ENCODE measurements at places on chromosomes 5 and 9.

GRCh38 chr9:131773911-131774379 is 34.1 kb upstream of the RAPGEF1 start:
- peak; percentile 23 for DNase-seq

DNA sequence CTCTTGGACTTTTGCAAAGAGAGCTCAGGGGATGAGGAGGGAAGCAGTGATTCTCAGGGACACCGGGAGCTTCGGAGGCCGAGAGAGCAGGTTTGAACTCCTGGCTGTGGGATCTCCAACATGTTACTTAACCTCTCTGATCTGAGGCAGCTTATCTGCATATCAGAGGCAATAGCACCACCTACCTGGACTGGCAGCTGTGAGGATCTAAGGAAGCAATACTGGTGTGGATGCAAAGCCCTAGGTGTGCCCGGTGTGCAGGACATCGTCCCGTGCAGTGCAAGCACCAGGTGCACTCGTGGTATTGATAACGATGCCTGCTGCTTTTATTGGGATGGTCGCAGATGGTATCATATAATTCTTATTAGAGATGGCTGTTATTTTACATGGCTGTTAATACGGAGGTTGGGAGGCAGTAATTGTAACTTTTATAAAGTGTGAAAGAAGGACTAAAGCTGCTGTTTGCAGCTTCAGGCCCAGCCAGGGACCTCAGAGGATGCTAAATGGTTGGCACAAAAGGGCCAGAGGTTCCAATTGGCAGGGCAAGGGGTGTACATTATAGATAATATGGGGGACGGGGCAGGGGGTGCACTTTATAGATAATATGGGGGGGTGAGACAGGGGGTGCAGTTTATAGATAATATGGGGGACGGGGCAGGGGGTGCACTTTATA is 14.9 kb downstream of the COL5A1 start:
- DNase-seq: no peak

DNA sequence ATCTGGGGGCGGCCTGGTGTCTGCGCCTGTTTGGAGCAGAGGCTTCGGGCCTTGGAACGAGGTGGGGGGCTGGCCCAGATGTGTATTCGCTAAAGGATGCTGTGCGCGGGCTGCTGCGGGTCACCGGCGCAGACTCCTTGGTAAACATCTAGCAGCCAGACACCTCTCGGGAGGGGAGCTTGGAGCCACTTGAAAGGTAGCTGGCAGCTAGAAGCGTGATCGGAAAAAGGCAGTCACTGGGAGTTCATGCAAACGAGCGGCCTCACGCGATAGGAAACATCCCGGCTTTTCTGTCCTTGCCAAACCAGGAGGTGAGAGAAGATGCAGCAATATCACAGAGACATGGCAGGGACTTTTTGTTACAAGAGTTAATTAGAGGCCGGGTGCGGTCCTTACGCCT is 8.1 kb downstream of the LAMC3 start:
- no peak for DNase-seq

- DNase-seq: no peak
Measured at GRCh38 chr5:76546497-76547102, 76.6 kb downstream of the F2RL2 start.

GRCh38 chr5:88666761-88667495 is 216.1 kb downstream of the MEF2C start:
- DNase-seq: no peak

- DNase-seq: no peak
Measured at GRCh38 chr5:150625164-150625535, 15.3 kb upstream of the SYNPO start.

DNA sequence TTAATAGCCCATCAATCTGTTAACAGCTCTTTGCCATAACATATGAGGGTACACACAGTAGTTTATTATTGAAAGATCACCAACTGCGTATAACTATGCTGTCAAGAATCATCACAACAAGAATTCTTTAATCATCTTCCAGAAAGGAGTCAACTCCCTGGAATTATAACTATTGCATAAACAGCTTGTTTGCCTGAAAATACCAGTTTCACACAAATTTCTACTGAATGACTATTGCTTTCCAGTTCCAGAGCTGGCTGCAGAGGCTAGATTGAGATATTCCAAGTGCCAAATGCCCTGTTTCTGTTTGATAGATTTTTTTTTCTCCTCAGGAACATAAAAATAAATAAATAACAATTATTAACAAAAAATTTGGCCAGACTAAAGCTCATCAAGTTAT is 444.7 kb downstream of the TLE1 start:
- DNase-seq: no peak

DNA sequence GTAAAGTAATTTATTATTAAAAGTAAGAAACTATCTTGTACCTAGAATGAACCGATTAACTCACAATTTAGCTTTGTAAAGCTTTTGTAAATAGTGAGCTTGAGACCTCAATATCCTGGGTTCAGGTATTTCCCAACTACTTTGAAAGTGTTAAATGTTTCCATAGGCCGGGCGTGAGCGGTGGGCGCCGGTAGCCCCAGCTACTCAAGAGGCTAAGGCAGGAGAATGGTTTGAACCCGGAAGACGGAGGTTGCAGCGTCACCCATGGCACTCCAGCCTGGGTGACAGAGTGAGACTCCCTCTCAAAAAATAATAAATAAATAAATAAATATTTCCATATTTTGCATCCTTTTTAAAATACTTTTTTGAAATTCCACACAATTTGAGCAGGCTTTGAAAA is 1.5 kb upstream of the ANKH start:
- no peak for DNase-seq

GRCh38 chr5:32489791-32490562 is 45.4 kb upstream of the ZFR start:
- DNase-seq: peak; percentile 75

GRCh38 chr9:5920860-5921328 is 30.2 kb downstream of the MLANA start:
- DNase-seq: no peak

DNA sequence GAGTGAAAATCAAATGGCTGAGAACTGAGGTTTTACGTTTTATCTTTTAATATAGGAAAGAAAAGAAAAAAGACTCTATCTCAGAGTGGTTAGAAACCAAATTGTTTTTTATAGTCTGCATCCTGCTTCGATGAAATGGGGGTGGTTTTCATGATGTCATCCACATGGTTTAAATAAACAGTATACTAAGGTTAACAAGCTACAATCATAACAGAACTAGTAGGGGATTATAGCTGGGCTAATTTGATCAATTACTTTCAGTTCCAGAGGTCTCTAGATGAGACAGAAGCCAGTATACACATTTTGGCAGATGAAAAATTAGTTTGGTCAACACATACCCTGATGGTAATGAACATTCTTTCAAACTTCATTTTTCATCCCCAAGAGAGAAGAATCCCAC is 106.3 kb upstream of the SNX2 start:
- DNase-seq: no peak

DNA sequence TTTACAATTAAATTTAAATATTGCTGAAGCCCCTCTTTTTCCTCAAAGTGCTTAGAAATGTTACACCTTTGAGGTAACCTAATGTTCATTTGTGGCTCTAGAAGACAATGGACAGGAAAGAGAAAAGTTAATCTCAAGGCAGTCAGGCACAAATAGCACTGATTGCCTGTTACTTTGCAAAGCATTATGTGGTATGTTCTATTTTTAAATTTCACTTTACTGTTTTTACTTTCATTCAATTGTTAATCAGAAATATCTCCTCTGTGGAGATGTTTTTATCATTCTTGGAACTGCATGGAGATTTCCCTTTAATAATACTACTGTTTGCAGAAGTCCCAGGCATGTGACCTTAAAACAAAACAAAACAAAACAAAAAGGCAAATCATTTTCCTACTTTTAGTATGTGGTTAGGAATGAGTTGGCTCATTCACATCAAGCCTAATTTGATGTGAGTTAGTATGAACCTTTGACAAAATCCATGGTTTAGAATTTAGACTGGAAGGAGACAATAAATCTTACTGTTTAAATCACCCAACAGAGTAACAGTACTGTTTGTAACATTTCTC is 67.5 kb downstream of the CWC27 start:
- DNase-seq: no peak

GRCh38 chr9:70601000-70601951 is 186.8 kb upstream of the KLF9 start:
- peak; percentile 86 for DNase-seq

DNA sequence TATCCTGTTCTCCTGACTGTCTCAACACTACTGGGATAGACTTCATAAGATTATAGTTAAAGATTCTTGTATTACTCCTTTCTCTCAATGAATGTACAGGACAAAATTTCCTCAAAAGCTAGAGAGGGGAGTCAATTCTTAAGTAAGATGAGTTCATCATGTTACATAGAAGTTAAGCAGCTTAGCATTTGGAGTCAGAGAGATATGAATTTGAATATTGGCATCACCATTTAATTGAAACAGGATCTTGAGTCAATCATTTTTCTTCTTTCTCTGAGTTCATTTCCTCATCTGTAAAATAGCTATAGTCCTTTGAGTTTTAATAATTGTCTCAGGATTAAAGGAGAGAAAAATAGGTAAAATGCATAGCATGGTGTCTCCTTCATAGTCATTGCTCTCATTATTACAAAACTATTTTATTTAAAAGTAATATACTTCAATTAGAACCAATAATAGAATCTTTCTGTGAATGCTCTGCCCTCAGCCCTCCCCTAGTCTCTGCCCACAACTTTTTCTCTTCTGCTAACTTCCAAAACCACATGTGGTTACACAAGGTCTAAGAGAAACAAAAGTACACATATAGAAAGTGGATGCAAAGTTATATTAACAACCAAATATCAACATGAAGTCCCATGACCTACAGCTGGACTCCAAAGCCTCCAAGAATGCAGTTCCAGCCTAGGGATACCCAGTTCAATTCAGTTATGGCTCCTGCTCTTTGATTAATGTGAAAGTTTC is 265.6 kb downstream of the TLE1 start:
- no peak for DNase-seq

DNA sequence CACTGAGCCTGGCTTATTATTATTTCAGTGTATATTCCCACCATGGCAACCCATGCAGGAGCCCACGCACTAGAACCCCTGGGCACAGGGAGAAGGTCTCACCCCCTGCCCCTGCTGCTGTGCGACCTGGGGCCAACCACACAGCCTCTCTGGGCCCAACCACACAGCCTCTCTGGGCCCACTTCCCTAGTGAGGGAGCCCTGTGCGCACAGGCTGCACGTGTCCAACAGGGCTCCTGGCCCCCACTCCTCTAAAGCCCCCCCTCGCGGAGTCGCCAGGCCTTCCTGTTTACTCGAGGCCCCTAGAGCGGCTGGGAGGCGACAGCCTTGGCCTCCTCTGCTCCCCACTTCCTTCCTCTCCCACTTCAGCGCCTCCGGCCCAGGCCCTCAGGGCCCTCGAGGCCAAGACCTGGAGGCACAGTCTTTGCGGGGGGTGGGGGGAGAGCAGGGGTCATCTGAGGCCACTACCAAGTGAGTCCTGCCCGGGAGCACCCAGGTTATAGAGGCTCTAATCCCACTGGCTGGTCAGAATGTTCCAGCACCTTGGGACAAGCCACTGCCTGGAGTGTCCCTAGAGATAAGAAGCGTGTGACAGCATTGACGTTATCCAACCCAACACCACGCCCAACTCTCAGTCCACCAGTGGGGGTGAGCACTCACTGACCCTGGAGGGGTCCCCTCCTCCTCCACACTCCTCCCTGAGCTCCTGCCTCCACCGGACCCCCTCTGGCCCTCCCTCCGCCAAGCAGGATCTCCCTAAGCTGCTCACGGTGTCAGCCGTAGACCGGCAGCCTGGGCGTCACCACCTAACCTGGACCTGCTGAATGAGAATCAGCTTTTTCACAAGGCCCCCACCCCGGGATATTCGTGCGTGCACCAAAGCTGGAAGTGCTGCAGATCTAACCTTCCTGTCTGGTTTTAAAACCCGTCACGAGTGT is 7.9 kb upstream of the ENG start:
- peak; percentile 55 for DNase-seq

DNA sequence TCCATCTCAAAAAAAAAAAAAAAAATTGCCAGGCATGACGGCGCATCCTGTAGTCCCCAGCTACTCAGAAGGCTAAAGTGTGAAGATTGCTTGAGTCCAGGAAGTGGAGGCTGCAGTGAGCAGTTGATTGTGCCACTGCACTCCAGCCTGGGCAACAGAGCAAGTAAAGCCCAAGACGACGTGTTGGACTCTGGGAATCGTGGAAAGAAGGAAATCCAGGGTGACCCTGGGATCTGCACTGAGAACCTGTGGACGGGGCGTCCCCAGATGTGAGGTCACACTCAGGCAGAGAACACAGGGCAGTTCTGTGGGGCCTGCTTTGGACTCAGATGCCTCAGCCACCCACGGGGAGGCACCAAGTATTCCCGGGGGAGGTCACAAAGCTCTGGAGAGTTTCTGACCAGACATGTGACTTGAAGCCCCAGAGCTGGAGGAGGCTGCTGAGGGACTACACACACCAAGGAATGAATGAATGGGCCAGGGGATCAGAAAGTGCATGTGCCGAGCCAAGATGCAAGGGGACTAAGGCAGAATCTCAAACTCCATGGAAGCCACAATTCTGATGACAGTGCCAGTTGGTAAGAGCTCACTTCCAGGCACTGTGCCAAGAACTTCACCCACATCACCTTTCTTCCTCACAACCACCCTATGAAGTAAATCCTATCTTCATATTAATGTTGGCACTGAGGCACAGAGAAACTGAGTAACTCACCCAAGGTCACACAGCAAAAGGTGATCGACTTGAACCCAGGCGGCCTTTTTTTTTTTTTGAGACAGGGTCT is 12.9 kb downstream of the DYNC2I2 start:
- no peak for DNase-seq

DNA sequence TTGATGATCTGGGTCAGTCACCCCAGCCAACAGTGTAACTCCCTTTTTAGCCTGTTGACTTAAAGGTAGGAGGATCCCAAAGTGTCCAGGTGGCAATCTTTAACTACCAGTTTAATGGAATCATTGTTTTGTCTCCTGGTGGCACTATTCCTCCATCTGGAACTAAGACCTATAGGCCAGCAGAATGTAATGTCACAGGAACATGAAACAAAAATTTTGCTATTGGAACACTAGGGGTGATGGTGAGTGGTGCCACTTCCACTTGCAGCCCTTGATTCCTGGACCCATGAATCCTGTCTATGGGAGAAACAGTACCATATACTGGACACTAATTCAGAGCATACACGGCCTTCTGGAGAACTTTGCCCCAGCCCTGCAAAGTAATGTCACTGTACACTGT is 219.5 kb upstream of the RASA1 start:
- no peak for DNase-seq

DNA sequence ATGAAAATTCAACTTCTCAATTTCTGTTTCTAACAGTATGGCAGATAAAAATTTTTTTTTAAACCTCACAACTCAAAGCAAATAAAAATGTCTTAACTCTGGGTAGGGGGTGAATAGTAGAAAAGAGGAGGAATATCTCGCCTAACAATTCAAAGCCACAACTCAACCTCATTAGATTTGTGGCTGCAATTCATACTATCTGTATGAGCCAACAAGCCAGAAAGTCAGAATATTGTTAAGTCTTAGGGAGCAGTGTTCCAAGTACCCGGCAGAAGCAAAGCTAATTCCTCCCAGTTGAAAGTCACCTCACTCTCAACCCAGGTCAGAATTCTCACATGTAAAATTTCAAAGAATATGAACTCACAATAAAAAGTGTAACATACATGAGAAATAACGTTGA is 15.0 kb downstream of the PJA2 start:
- DNase-seq: no peak
